ENCODE measurements at places on chromosomes 16 and 17.

- DNase-seq, result no peak
Measured at GRCh38 chr17:13544292-13544691, 57.4 kb downstream of the HS3ST3A1 start.

GRCh38 chr17:37842401-37842800 is 81.8 kb upstream of the TBC1D3K start:
- DNase-seq, result no peak

DNA sequence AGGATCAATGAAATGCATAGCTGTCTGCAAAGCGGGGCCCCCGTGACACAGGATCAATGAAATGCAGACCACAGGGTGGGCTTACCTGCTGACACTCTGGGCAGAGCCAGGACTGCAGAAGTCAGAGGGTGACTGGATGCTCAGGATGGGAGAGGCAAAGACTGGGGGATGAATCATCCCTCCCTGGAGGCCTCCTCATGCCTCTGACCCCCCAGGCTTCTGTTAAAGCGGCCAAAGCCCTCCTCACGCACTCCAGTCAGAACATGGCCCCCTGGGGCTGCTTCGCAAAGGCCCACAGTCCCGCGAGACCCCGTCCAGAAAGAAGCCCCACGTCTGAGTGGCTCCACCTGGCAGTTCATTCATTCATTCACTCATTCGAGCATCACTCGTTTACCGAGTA is 38.4 kb upstream of the FOXF1 start:
- no peak for DNase-seq

DNA sequence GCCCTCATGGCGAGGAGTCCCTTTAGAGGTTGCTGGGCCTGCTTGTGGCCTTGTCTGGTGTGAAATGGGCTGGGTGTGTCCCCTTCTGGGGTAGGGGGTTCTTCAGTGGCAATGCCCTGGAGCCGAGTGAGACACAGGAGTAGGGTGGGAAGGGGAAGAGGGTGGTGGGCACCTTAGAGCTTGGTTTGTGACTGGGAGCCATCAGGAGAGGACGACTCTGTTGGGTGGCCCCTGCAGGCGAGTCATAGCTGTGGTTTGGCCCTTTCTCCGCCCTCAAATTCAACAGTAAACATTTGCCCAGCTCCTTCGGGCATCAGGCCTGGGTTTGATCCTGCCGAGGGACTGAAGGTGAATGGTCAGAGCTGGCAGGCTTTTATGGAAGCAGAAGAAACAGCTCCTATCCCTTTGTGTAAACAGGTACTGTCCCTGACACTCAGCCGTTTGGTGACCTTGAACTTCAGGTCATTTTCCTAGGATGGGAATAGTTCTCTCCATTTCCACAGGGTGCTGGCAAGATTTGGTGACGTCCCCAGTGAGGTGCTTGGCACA is 2.9 kb downstream of the E4F1 start:
- DNase-seq, result no peak

DNA sequence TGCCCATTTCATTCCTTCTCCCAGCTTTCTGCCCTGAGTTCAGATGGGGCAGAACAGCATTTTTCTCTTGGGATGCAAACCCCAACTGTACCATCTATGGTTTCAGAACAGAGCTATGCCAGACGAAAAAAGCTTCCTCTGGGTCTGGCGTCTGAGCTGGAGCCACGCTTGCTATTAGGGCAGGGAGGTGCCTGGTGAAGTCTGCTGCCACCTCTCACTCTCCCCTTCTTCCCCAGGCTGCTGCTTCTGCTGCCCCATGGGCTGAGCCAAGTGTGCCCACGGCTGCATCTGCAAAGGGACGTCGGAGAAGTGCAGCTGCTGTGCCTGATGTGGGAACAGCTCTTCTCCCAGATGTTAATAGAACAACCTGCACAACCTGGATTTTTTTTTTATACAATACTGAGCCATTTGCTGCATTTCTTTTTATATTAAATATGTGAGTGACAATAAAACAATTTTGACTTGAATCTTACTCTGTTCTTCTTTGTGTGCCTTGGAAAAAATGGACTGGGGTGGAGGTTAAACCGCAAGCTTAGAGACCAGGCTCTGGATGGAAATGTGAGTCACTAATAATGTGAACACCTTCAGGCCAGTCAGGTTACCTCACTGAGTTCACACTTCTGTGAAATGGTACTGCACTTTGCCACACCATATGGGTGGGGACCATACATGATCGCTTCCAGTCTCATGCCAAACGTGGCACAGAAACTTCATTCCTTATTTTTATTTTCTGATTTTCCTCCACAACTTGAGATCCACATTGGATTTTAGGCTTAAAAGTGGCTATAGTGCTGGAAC is 1.7 kb upstream of the MT1A start:
- DNase-seq, result no peak
